ENCODE measurements at places on chromosomes 4 and X. TPM values are rescaled to one million over a fixed set of nuclear protein-coding genes. Genes with fewer than 3 reads are reported as not detected.

Gene TMEM47
- 23.6 TPM for total RNA-seq

Gene MTCP1
- 10.2 TPM for total RNA-seq

Gene ART3
- not detected for total RNA-seq

Gene IQCM
- total RNA-seq = not detected

Gene SPACA5
- total RNA-seq = not detected

Gene IL2RG
- 5.2 TPM for total RNA-seq

Gene AVPR2
- not detected for total RNA-seq

Gene ZNF827
- total RNA-seq = 39.9 TPM

Gene LDOC1
- total RNA-seq = 48.7 TPM

DNA sequence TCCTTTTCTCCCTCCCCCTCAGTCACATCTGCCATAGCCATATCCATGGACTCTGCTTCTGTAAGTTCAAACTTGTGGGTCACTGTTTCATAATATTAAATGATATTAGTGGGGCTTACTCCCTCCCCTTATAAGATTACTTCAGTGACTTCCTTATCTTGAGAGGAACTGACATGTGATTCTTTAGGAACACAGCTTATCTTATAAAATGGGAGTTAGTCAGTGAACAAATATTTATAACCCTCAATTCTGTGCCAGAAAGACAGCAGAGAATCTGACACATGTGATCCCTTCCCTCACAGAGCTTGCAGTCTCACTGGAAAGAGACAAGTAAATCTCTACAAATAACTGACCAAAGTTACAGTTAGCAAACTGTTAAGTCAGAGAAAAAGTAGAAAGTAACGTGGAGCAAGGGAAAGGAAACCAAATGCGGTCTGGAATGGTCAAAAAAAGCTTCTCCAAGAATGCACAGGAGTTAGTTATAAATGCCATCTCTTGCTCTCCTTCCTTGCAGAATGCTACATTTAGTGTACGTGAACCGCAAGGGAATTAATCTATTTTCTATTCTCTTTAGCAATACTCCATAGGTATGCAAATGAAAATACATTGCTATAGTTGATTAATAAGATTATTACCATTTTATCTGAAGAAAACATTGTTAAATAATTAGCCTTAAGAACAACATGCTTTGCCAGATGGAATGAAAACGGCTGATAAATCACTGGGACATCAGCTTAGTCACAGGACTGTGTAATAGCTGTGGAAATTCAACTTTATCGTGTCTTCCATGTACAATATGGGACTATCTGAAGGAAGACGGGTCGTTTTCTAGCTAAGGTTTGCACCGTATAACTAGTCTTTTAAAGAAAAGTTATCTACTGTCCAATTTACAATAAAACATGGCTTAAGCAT, 29.0 kb downstream of the SGMS2 start:
- DNase-seq = no peak

GRCh38 chrX:8341814-8342590, 122.6 kb upstream of the VCX3B start:
- no peak for DNase-seq

DNA sequence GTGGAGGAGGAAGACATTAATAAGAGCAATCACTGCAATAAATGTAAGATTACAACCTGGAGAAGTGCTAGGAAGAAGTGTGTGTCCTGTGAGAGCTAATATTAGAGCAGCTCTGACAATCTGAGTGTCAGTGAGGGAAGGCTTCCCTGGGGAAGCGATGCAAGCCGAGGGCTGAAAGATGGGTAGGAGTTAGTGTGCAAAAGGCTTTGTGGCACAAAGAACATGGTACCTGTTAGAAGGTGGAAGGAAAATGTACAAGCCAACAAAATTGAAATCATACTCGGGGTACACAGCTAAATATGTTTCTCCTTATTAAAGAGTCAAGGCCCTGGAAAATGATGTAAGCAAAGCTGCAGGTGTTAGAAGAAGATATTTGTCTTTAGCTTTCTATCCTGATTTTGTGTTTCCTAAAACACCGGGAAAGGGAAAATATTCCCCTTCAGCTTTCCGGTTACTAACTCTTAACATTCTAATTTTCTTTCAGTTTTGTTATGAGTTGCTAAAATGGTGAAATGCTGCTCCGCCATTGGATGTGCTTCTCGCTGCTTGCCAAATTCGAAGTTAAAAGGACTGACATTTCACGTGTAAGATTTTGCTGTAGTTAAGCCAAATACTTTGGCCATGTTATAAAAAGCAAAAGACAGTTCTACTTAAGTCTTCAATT, 808 bp downstream of the THAP6 start:
- DNase-seq = no peak

- no peak for DNase-seq
These were observed 43.7 kb downstream of the MAGEA9 start for GRCh38 chrX:149825424-149825823.

DNA sequence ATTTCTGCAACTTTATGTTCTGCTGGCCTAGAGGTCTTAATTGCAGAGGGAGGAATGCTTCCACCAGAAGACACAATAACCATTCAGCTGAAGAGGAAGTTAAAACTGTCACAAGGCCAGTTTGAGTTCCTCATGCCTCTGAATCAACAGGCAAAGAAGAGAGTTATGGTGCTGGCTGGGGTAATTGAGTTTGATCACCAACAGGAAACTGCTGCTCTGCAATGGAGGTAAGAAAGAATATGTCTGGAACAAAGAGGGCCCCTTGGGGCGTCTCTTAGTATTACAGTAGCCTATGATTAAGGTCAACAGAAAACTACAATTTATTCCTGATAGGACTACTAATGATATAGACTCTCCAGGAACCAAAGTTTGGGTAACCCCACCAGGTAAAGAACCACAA, 744.0 kb downstream of the FSTL5 start:
- DNase-seq = no peak

GRCh38 chrX:148609515-148610327, 109.3 kb downstream of the AFF2 start:
- DNase-seq = no peak

GRCh38 chr4:102094481-102094880, 250.8 kb downstream of the SLC39A8 start:
- DNase-seq = no peak

GRCh38 chrX:145910017-145910416, 92.4 kb downstream of the SLITRK2 start:
- no peak for DNase-seq

- DNase-seq = no peak
These were observed 7.0 kb downstream of the CD38 start for GRCh38 chr4:15784959-15785634.

DNA sequence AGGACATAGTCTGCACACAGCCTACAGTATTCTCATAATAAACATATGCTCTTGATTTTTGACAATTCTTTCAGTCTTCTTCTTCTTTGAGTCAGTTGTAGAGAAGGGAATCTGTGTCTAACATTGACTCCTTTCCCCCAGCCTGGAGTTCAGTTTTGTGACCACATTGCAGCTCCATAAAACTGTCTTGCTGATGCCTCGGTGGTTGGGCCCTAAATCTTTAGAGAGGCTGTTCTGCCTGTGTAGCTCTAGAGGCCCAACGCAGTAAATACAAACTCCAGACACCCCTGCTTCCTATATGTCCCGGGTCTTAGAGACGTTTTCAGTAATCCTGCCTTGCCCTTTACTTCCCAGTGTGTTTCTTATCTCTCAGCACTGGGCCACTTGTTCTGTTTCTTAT, 639.5 kb upstream of the AADAT start:
- no peak for DNase-seq

- DNase-seq = no peak
These were observed 27.0 kb upstream of the KLHL13 start for GRCh38 chrX:118143578-118143977.

DNA sequence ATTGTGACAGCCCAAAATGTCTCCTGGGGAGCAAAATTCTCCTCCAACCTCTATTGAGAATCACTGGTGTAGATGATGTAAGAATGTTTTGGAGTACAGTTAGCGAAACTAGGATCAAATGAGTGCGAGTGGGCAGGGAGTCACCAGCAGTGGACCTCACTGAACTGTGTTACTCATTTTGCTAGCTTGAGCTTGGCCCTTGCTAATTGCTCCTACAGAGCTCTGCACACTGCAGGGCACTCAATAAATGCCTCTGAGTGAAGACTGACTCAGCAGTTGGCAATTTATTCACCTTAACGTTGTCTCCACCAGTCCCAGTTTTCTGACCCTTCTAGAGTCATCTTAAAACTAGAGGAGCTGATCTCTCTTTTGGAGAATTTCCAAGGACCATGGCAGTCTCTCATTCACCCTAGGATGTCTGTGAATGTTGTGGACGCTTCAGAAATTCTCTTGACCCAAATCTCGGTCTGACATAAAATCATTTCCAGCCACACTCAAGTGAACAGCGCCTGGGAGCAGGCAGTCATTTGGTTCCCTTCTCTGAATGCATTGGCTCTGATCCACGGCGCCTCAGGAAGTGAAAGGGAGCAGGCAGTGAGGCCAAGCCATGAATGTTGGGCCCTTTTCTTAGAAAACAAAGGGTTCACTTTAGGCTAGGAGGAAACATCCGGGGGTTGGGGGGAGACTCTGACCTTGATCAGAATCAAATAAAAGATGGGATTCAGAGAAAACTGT, 148.1 kb downstream of the NWD2 start:
- no peak for DNase-seq

GRCh38 chr4:1345903-1346780, 866 bp upstream of the UVSSA start:
- no peak for DNase-seq

DNA sequence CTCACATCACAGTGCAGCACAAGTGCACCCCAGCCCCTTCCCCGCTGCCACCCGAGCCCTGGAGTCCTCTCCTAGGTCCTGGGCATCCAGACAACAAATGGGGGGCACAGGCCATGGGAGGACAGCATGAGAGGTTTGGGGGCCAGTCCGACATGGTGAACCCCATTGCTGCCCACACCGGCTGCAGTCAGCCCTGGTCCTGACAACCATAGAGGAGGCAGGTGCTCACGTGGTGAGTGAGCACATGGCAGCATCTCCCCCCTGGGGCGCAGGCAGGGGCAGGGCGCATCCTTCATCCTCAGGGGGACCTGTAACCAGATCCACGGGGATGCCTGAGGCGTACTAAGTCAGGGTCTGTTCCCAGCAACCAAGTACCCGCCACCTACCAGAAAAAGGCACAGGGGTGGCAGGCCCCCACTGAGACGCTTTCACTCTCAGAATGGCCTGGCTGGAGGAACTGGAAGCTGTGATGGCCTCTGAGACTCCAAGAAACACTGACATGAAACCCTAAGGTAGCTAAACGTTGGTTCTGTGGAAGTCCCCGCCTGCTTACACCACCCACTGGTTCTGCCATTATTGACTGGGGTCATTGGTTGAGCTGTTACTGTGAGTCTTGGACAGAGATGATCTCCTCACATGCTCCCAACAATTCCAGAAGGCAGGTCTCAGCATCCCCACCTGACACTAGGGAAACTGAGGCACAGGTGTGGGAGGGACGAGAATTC, 6.5 kb downstream of the ZFYVE28 start:
- no peak for DNase-seq

DNA sequence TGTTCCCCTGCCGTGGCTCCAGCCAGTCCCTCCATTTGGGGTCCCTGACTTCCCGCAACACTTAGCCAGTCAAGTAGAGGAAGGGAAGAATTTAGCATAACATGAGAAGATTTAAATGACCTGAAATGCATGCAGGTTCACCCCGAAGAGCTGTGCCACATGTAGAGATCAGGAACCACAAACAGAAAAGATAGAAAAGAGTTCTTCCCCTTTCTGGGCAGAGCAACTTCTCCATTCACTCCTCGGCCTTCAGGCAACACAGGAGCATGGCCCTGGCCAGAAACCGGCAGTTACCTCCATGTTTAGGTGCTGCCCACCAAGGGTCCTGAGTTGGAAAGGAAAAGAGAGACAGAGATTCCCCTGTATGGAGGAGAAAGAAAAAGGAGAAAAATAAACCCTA, 5.2 kb downstream of the NLRP2B start:
- no peak for DNase-seq

Measured in type B pancreatic cell (in vitro differentiated cells).